ENCODE measurements at places on chromosomes 6 and 20. TPM values are rescaled to one million over a fixed set of nuclear protein-coding genes. Genes with fewer than 3 reads are reported as not detected.

The SLC22A7 gene
- not detected for total RNA-seq

The LTB gene
- not detected for total RNA-seq

- no peak for DNase-seq
Observed at GRCh38 chr20:63919130-63919529, 24.2 kb downstream of the DNAJC5 start.

- peak; percentile 95 for DNase-seq
Observed at GRCh38 chr6:150857062-150857944, 8.2 kb upstream of the MTHFD1L start.

DNA sequence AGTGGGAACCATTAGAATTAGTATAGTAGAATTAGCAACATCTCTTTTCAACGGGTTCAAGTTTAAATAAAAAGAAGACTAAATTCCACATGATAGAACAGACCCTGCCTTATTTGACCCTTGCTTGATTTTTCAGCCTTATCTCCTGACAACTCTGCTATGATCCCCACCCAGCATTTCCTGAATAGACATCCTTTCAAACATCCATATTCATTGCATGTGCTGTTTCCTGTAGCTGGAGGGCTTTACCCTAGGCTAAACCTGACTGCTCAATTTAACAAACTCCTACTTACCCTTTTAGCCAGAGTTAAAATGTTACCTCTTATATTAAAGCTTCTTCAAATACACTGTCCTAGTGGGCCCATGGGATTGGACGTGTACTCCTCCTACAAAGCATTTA, 594.8 kb upstream of the ARID1B start:
- DNase-seq, result no peak

- DNase-seq, result no peak
Observed at GRCh38 chr20:1207293-1207878, 4.1 kb downstream of the C20orf202 start.

GRCh38 chr6:42400061-42400760, 51.5 kb downstream of the TRERF1 start:
- no peak for DNase-seq
